ENCODE measurements at places on chromosomes 6 and 20.

GRCh38 chr6:79334674-79335073, 100.2 kb upstream of the HMGN3 start:
- no peaks in the 10 kb centered on the region for H3K36me3 ChIP-seq
- no peak overlapping the region for H3K27ac ChIP-seq
- H3K27me3 ChIP-seq: peaks cover 11% of the 10 kb centered on the region
- H3K4me3 ChIP-seq: no peak overlapping the region

DNA sequence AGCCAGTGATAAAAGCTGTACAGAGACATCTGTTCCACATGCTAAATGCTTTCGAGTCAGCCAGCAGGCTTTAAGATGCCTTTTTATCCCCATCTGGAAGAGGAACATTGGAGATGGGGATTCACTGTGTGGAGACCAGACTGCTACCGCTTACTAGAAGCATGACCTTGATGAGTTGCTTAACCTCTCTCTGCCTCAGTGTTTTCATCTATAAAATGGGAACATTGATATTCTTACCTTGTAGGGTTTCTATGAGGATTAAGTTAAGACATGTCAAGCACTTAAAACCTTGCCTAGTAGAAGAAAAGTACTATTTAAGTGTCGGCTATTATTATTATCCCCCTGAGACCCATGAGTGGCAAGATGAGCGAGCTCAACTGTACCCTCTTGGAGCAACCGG, 165.3 kb upstream of the SNX9 start:
- no peaks in the 10 kb centered on the region for H3K36me3 ChIP-seq
- H3K27me3 ChIP-seq: no peaks in the 10 kb centered on the region
- no peak for DNase-seq
- H3K27ac ChIP-seq: no peak overlapping the region
- peaks cover 3% of the 10 kb centered on the region for H3K4me1 ChIP-seq
- H3K4me3 ChIP-seq: no peak overlapping the region

DNA sequence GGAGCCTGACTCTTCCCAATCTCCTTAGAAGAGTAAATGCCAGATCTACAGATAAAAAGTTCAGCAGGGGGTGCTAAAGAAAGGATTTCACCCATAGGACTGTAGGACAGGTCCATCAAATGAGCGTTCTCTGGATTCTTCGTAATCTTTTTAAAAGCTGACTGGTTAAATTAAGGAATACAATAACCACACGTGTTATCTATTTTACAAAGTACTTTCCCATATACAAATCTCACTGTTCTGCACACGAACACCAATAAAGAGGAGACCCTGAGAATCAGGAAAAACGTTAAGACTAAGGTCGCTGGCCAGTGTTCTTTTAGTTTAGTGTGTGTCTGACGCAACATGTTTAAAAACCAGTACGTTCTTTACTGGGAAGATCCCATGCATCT, 542 bp downstream of the TUBE1 start:
- H3K27me3 ChIP-seq: no peaks in the 10 kb centered on the region
- peaks cover 7% of the 10 kb centered on the region for H3K4me1 ChIP-seq
- H3K36me3 ChIP-seq: peaks cover 3% of the 10 kb centered on the region
- no peak overlapping the region for H3K27ac ChIP-seq

DNA sequence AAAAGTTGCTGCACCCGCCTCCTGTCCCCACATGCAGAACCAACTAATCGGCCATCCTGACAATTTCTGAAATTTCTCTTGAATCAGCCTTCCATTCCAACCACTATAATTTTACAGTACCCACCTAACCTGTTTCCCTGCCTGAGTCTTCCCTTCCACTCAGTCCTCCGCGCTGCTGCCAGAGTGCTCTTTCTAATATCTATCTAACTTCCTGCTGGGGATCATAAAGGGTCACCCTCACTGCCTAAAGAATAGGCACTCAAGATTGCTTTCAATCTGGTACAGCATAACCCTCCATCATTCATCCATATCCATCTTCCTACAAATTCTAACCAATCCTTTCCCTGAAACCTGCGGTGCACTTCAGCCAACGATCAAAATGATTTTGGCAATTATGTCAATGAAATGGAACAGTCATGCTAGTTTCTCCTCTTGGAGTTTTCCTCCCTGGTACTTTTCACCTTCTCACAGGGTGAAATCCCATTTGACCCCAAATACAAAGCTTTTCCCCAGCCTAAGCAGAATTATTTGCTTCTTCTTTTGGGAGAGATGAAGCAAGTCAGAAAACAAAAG, 117.5 kb upstream of the BEND6 start:
- no peak for DNase-seq
- no peak overlapping the region for H3K27ac ChIP-seq
- peaks cover 54% of the 10 kb centered on the region for H3K27me3 ChIP-seq
- no peak overlapping the region for H3K4me3 ChIP-seq
- H3K4me1 ChIP-seq: no peaks in the 10 kb centered on the region
- H3K36me3 ChIP-seq: no peaks in the 10 kb centered on the region

- no peaks in the 10 kb centered on the region for H3K36me3 ChIP-seq
- no peak overlapping the region for H3K4me3 ChIP-seq
- DNase-seq: no peak
These were observed 247.1 kb upstream of the GRIK2 start for GRCh38 chr6:101146389-101146788.

- no peaks in the 10 kb centered on the region for H3K27me3 ChIP-seq
- no peak for DNase-seq
- H3K36me3 ChIP-seq: peaks cover 2% of the 10 kb centered on the region
- peak overlapping the region; percentile 69 for H3K4me3 ChIP-seq
- no peak overlapping the region for H3K27ac ChIP-seq
These were observed 23.6 kb downstream of the GMDS start for GRCh38 chr6:2221726-2222274.

GRCh38 chr6:93471281-93471680, 51.9 kb upstream of the EPHA7 start:
- H3K4me3 ChIP-seq: no peak overlapping the region
- H3K27ac ChIP-seq: no peak overlapping the region
- no peaks in the 10 kb centered on the region for H3K4me1 ChIP-seq
- no peaks in the 10 kb centered on the region for H3K27me3 ChIP-seq
- no peaks in the 10 kb centered on the region for H3K36me3 ChIP-seq
- no peak for DNase-seq

Data from activated naive CD4-positive, alpha-beta T cell treated with anti-CD3 and anti-CD28 coated beads for 36 hours (primary cell).